ENCODE measurements at places on chromosomes 1 and 21.

- peak overlapping the region; percentile 30 for H3K4me3 ChIP-seq
- H3K4me1 ChIP-seq = peaks cover 22% of the 10 kb centered on the region
- H3K36me3 ChIP-seq = no peaks in the 10 kb centered on the region
- no peaks in the 10 kb centered on the region for H3K27me3 ChIP-seq
Measured at GRCh38 chr1:3174487-3175247, 105.7 kb downstream of the PRDM16 start.

- H3K4me3 ChIP-seq = no peak overlapping the region
- no peaks in the 10 kb centered on the region for H3K36me3 ChIP-seq
- no peaks in the 10 kb centered on the region for H3K27me3 ChIP-seq
- DNase-seq = no peak
Measured at GRCh38 chr1:80594013-80594412, 1206.7 kb upstream of the ADGRL2 start.

GRCh38 chr1:59218521-59219236 lies 78.2 kb upstream of the FGGY start:
- H3K27me3 ChIP-seq = no peaks in the 10 kb centered on the region
- no peaks in the 10 kb centered on the region for H3K36me3 ChIP-seq
- no peak for DNase-seq

DNA sequence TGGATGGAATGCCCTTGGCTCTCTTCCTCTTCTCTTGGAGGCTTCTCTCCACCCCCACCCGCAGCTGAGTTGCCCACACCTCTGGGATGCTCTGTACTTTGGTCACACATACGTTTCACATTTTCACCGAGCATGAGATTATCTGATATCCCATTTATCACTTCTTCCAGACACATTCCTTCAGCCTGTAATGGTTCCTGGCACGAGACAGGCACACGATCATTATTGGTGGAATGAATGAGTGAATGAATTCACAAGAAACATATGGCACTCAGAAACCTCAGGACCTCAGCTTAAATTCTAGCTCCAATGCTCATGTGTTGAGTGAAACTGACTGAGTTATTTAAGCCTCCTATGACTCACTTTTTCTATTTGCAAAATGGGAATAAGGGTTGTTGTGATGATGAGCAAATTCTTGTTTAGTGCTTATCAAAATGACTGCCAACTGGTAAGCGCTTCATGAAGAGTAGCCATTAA lies 242.7 kb upstream of the JUN start:
- DNase-seq = peak; percentile 64
- no peak overlapping the region for H3K4me3 ChIP-seq
- no peaks in the 10 kb centered on the region for H3K36me3 ChIP-seq
- H3K27ac ChIP-seq = peak overlapping the region; percentile 69

DNA sequence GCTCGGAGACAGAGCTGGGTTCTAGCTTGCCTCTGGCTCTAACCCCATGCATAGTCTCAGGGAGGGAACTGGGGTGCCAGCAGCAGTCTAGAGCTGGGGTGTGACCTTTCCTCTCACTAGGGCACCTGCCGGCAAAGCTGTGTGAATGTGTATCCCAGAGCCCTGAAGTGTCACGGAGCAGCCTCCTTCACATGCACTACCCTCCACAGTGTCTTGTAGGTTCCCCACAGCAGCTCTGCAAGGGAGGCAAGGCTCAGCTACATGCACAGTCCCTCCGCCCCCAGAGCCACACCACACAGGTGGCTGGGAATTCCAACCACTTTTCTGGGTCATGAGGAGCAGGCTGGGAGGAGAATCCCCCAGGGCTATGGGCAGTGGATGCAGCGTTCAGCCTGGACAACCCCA lies 7.7 kb upstream of the HPCA start:
- no peaks in the 10 kb centered on the region for H3K4me1 ChIP-seq
- no peak for DNase-seq
- no peak overlapping the region for H3K27ac ChIP-seq
- H3K4me3 ChIP-seq = no peak overlapping the region
- H3K36me3 ChIP-seq = no peaks in the 10 kb centered on the region

GRCh38 chr1:111504097-111504496 lies 664 bp upstream of the ADORA3 start:
- H3K4me3 ChIP-seq = no peak overlapping the region
- H3K27ac ChIP-seq = no peak overlapping the region
- no peak for DNase-seq
- peaks cover 14% of the 10 kb centered on the region for H3K4me1 ChIP-seq
- H3K36me3 ChIP-seq = no peaks in the 10 kb centered on the region

DNA sequence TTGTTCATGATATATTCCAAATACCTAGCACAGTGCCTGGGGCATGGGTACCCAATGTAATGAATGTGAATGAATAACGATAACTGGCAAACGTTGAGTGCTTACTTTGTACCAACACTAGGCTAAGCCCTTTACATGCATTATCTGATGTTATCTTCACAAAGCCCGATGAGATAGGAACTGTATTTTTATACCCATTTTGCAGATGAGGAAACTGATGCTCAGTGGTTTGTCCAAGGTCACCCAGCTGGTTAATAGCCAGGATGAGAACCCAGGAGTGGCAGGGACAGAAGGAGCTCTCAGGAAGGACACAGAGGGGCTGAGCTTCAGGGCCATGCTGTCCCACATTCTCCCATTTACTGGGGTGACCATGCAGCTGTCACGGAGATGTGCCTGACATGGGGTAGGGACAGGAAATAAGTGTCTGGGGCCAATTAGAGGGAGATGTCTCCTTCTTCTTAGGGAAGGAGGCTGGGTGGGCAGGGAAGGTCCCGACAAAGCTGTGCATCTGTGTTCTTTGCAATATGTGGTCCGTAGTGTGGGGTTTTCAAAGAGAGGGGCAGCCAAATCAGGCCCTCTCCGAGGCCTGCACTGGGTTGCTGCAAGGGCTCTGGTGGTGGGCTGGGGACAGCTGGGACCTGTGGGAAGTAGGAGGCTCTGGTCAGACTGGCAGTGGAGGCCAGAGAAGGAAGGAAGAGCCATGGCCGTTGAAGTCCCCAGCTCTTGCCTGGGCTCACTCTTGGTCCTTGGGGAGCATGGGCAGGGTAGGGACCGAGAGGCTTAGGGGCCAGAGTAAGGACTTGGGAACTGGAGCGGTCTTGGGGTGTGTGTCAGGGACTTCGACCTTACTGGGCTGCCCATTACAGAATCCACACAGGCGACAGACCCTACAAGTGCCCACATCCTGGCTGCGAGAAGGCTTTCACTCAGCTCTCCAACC lies 26.6 kb downstream of the A3GALT2 start:
- DNase-seq = no peak
- no peaks in the 10 kb centered on the region for H3K27me3 ChIP-seq
- no peak overlapping the region for H3K4me3 ChIP-seq

DNA sequence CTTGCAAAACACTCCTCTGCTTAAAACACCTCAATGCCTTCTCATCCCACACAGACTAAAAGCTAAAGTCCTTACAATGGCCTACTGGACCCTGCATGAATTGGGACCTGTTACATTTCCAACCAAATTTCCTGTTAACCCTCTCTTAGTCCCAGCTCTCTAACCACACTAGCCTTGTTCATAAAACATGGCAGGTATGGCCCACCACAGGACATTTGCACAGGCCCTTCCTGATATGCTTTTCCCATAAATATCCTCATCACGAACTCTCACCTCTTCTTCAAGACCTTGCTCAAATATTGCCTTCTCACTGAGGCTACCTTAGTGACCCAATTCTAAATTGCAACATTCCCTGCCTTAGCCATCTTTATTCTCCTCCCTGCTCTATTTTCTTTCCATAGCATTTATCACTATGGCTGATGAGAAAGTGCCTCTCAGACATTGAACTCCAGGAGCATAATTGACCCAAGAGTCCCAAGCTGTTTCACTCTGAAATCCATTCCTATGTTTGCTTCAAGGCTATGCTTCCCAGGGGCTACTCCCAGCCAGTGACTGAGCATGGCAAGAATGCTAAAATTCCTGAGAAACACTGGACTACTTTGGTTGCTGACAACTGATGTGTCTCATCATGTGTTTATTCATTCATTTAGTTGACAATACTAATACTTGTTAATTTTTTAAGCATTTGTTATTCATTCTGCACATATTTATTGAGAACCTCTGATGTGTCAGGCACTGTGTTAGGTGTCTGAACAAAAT lies 2.7 kb upstream of the PALMD start:
- H3K4me3 ChIP-seq = no peak overlapping the region
- peaks cover 25% of the 10 kb centered on the region for H3K4me1 ChIP-seq
- no peak for DNase-seq
- no peaks in the 10 kb centered on the region for H3K27me3 ChIP-seq
- no peak overlapping the region for H3K27ac ChIP-seq
- H3K36me3 ChIP-seq = no peaks in the 10 kb centered on the region

- H3K27ac ChIP-seq = no peak overlapping the region
- H3K4me1 ChIP-seq = no peaks in the 10 kb centered on the region
- H3K4me3 ChIP-seq = no peak overlapping the region
- peak; percentile 95 for DNase-seq
Measured at GRCh38 chr1:181479137-181479745, 4.1 kb upstream of the CACNA1E start.

DNA sequence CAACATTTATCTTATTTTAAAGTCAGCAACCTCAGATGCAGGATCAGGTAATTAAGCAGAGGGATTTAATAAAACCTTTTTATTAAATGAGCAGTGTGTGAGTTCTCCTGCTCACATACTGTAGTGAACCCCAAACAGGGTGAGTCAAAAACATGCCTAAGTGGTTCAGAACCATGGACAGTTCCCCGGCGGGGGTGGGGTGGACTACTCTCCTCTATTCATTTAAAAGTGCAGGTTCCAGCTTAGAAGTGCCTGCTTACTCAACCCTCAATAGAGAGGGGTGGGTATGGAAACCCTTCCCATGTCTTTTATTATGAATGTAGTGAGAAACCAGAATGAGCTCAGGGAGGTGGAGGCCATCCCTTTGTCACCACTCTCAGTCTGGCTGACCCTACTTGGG lies 397.9 kb downstream of the HHAT start:
- DNase-seq = no peak
- no peaks in the 10 kb centered on the region for H3K27me3 ChIP-seq
- H3K36me3 ChIP-seq = no peaks in the 10 kb centered on the region
- no peak overlapping the region for H3K27ac ChIP-seq

DNA sequence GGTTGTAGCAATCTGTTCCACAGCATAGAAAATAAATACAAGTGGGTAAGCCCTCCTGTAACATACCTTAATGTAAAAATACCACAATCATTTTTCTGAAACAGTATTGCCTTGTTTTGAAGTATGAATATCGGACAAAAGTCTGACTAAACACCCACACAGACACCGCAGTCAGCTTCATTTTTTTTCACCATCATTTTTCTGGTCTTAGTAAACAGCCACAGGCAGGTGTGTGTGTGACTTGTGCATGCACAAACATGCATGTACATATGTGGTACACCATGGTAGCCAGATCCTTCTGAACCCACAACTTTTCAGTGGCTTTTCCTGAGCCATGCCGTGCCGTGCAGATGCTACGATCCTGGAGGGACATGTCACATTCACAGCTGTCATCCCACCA lies 261.7 kb downstream of the PCP4 start:
- no peaks in the 10 kb centered on the region for H3K27me3 ChIP-seq
- DNase-seq = no peak
- no peak overlapping the region for H3K27ac ChIP-seq
- no peaks in the 10 kb centered on the region for H3K36me3 ChIP-seq

DNA sequence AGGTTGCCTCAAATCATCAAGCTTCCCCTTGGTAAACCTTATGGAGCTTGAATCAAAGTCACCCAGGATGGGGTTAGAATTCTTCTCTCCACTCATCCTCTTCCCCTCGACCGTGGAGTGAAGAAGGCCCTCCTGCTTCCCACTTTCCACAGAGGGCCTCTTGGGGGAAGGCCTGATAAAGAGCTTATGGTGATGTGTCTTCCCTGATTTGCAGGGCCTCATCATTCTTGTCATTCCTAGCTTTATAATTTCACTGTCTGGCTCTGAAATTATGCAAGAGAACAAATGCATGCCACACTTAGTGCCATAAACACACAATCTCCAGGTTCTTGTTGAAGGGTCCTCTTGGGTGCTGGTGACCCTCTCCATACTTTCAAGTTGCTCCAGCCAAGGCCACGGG lies 101.2 kb downstream of the HMGB4 start:
- no peak for DNase-seq
- no peaks in the 10 kb centered on the region for H3K4me1 ChIP-seq
- no peak overlapping the region for H3K27ac ChIP-seq
- no peak overlapping the region for H3K4me3 ChIP-seq
- H3K27me3 ChIP-seq = no peaks in the 10 kb centered on the region
- no peaks in the 10 kb centered on the region for H3K36me3 ChIP-seq

DNA sequence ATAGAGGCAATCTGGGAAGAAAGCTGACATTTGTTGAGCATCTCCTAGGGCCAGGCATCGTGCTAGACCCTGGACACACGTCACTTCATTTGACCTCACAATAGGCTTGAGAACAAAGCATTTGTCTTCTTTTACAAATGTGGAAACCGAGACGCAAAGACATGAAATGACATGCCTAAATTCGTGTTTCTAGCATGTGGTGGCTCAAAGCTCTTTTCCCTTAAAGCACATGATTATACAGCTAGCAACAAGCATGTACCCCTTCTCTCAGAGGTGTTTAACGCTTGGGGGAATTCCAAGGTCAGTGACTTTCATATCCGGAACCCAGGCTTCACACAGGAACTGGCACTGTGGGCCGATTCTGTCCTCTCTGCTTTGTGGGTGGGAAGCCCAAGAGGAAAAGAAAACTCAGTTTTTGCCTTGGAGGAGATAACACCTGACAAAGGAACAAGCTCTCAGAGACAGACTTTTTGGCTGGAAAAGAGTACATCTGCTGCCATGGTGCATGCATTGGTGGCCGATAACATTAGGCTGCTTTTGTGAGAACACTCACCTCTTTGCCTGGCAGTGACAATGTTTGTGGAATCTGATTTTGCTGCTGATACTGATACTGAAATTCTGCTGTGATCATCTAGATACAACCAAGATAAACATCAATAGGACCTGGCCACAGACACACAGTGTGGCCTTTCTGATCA lies 15.4 kb upstream of the CD2 start:
- no peak overlapping the region for H3K4me3 ChIP-seq
- H3K36me3 ChIP-seq = no peaks in the 10 kb centered on the region
- no peak overlapping the region for H3K27ac ChIP-seq
- H3K27me3 ChIP-seq = no peaks in the 10 kb centered on the region

- H3K27me3 ChIP-seq = no peaks in the 10 kb centered on the region
- no peaks in the 10 kb centered on the region for H3K36me3 ChIP-seq
- DNase-seq = no peak
- H3K27ac ChIP-seq = no peak overlapping the region
- no peaks in the 10 kb centered on the region for H3K4me1 ChIP-seq
Measured at GRCh38 chr1:67536957-67537666, 106.9 kb upstream of the SERBP1 start.

GRCh38 chr1:232468249-232468648 lies 161.7 kb downstream of the SIPA1L2 start:
- no peak overlapping the region for H3K27ac ChIP-seq
- H3K4me3 ChIP-seq = no peak overlapping the region
- H3K27me3 ChIP-seq = no peaks in the 10 kb centered on the region
- DNase-seq = no peak
- H3K4me1 ChIP-seq = peaks cover 15% of the 10 kb centered on the region
- no peaks in the 10 kb centered on the region for H3K36me3 ChIP-seq

- peaks cover 9% of the 10 kb centered on the region for H3K4me1 ChIP-seq
- no peak overlapping the region for H3K27ac ChIP-seq
- DNase-seq = no peak
- no peaks in the 10 kb centered on the region for H3K27me3 ChIP-seq
- no peak overlapping the region for H3K4me3 ChIP-seq
Measured at GRCh38 chr1:119038363-119038762, 50.2 kb upstream of the TBX15 start.

All from osteoblast (primary cell).